Diencephalon (tissue), 1 donor: ENCODE measurements at places on chromosomes 7 and 10. TPM values are rescaled to one million over a fixed set of nuclear protein-coding genes. Genes with fewer than 3 reads are reported as not detected.

The PLXNA4 gene
- total RNA-seq: 50.3 TPM

The RBP3 gene
- total RNA-seq: not detected

The ADAMTS14 gene
- 0.23 TPM for total RNA-seq

The TUBAL3 gene
- not detected for total RNA-seq

The TEX36 gene
- not detected for total RNA-seq

The GIMAP2 gene
- 6.7 TPM for total RNA-seq

The PTPRZ1 gene
- 319 TPM for total RNA-seq

The LIPJ gene
- 1.6 TPM for total RNA-seq

The PON3 gene
- total RNA-seq: 0.92 TPM

The PMS2 gene
- total RNA-seq: 33.9 TPM

The GPR85 gene
- 106 TPM for total RNA-seq

The NPSR1 gene
- total RNA-seq: 1.8 TPM

The UPK3BL2 gene
- total RNA-seq: 2.8 TPM

The CYP2E1 gene
- 18.0 TPM for total RNA-seq

The PPP1R17 gene
- 2.8 TPM for total RNA-seq

The RASSF4 gene
- total RNA-seq: 15.7 TPM

The CALML3 gene
- 0.69 TPM for total RNA-seq

The CDHR3 gene
- 6.7 TPM for total RNA-seq

The PNLIPRP1 gene
- not detected for total RNA-seq

The SLC35G1 gene
- total RNA-seq: 8.5 TPM

The GALNT17 gene
- 55.1 TPM for total RNA-seq

The ZNF804B gene
- 8.3 TPM for total RNA-seq

The ATP6V0A4 gene
- 0.69 TPM for total RNA-seq

The ATAD1 gene
- total RNA-seq: 94.6 TPM

The ZNF467 gene
- 3.2 TPM for total RNA-seq

The JAKMIP3 gene
- 7.6 TPM for total RNA-seq

The SLC26A3 gene
- not detected for total RNA-seq

The STEAP2 gene
- 9.9 TPM for total RNA-seq

The CD36 gene
- total RNA-seq: 55.6 TPM

The JAZF1 gene
- 58.6 TPM for total RNA-seq

The CDNF gene
- total RNA-seq: 1.6 TPM

The RPEL1 gene
- total RNA-seq: not detected

The DPYSL4 gene
- total RNA-seq: 50.3 TPM
